ENCODE measurements at places on chromosomes 16 and 17. TPM values are rescaled to one million over a fixed set of nuclear protein-coding genes. Genes with fewer than 3 reads are reported as not detected.

KRT32 gene
- total RNA-seq: 0.83 TPM

CLDN6 gene
- total RNA-seq: 98.9 TPM

PYY gene
- total RNA-seq: 3.5 TPM

SEPTIN12 gene
- total RNA-seq: not detected

ICAM2 gene
- total RNA-seq: 1.2 TPM

NXPH3 gene
- total RNA-seq: 0.45 TPM

GRAP gene
- 0.22 TPM for total RNA-seq

GLTPD2 gene
- 4.7 TPM for total RNA-seq

OR4D1 gene
- not detected for total RNA-seq

NPIPA8 gene
- total RNA-seq: 0.31 TPM

CLEC18A gene
- total RNA-seq: 5.4 TPM

CSH1 gene
- not detected for total RNA-seq

SPATA32 gene
- not detected for total RNA-seq

ITGB4 gene
- total RNA-seq: 26.4 TPM

EPN3 gene
- 72.1 TPM for total RNA-seq

SLC52A1 gene
- total RNA-seq: 1.5 TPM

IRX3 gene
- 30.0 TPM for total RNA-seq

FBXW10 gene
- 0.22 TPM for total RNA-seq

IST1 gene
- 232 TPM for total RNA-seq

CCDC154 gene
- 2.2 TPM for total RNA-seq
